ENCODE measurements at places on chromosomes 3 and 15.

DNA sequence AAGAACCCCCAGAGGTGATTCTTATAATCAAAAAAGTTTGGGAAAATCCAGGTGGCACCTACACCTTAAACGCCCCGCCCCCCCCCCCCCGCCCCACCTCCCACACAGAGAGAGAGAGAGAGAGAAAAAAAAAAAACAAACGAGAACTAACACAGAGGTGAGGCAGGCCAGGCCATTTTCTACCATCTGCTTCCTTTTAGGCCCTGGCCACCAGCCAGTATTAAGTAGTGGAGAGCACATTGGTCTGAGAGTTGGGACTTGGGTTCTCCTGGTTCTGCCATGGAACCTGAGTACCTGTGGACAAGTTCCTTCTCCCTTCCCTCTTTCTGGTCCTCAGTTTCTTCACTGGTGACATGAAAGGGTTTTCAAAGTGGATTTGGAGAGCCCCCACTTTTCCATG lies 60.6 kb downstream of the SLC6A11 start:
- DNase-seq, result no peak

DNA sequence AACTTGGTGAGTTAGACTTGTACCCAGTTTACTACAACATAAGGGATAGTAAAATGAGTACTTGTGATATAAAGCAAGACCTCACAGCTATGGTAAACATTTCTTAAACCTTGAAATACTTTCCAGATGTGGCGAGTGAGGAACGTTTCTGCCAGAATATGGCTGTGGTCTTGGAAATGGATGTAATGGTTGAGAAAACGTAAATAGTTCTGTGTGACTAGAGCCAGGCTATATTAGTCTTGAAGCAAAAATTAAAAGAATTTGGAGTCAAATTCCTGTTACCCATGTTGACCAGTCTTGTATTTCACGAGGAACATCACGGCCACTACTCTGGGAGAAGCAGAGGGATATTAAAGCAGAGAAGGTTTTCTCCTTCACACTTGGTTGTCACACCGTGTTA lies 15.3 kb downstream of the OR4F15 start:
- DNase-seq, result no peak

DNA sequence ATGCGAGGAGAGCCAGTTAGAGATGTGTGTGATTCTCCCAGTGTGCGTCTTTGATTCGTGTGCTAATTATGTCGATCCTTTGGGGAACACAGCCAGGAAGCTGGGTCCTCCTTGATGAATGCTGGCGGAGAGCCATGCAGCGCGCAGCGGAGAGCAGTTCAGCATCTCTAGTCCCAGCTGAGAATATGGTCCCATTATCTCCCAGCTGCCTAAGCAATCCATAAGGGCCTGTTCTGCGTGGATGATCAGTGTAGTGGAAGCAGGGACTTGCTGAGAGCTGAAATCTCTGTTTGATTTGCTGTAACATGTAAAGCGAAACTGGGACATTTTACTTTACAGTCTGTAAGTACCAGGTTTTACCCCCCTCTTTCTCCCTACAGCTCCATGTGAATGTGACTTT lies 412.7 kb downstream of the CNTN4 start:
- no peak for DNase-seq

- no peak for DNase-seq
Measured at GRCh38 chr15:62835351-62835750, 207.2 kb upstream of the TPM1 start.

GRCh38 chr15:56919031-56919608 lies 676 bp downstream of the TCF12 start:
- no peak for DNase-seq

DNA sequence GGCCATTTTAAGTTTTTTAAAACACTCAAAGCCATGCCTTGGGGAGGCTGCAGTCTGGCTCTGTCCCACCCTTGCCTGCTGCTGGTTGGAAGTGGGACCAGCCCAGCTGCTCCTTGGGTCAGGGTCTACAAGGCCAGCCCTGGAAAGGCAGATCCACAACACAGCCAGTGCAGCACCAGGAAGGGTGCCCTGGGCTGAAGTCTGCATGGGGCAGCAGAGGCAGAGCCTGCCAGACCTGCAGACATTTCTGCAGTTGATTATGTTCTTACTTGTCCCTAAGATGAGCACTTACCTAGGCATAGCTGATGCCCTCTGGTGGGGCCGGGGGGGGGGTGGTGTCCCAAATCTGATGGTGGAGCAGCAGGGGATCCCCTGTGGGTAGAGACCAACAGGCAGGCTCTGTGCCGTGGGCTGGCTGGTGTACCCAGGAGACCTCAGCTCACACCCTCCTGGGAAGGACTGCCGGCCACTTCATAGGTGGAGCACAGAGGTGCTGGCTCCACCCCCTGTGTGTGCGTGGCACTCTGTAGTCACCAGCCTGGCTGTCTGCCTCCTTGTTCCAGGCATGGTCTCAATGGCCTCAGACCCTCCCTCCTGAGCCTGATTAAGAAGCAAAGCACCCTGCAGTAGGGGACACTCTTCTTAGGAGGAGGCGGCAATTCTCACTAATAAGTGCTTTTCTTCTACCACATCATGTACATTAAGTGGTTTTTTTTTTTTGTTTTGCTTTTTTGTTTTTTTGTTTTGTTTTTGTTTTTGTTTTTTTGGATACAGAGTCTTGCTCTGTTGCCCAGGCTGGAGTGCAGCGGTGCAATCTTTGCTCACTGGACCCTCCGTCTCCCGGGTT lies 97.4 kb upstream of the KLF13 start:
- DNase-seq, result no peak

DNA sequence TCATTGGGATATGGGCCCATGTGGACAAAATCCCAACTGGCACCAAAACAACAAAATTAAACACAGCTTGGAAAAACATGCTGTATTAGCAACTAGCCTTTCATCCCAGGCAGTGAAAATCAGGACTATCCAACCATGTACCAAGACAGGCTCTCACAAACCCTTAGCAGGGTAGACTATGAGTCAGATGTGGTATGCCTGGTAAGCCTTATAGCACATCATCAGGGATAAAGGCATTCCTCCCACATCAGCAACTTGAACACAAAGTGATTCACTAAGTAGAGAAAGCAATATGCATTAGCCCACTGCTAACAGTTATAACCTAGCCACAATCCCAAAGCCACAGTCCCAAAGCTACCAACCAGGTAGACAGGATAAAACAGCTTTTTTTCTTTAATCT lies 8.0 kb downstream of the CEP152 start:
- no peak for DNase-seq

- DNase-seq, result no peak
Measured at GRCh38 chr3:38222032-38222634, 43.5 kb upstream of the SLC22A13 start.

- no peak for DNase-seq
Measured at GRCh38 chr3:27826448-27826847, 104.3 kb upstream of the EOMES start.

- no peak for DNase-seq
Measured at GRCh38 chr15:95468820-95469219, 861.7 kb upstream of the NR2F2 start.

DNA sequence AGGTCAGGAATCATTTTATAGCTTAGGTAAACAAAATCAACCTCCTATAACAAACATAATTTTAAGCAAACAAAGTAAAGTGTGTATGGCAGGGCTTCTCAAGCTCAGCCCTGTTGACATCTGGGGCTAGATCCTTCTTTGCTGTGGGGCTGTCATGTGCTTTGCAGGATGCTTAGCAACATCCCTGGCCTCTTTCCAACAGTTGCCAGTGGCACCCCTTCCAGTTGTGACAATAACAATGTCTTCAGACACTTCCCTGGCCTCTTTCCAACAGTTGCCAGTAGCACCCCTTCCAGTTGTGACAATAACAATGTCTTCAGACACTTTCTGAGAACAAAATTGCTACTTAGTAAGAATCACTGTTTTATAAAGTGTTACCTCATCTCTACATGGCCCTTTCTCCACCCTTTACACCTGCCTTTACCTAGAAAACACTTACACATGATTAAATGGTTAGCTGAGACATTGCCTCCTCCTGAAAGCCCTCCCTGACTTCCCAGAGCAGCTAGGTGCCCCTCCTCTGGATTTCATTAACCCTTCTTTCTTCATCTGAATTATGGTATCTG lies 194.0 kb upstream of the LMCD1 start:
- DNase-seq, result no peak

- DNase-seq, result no peak
Measured at GRCh38 chr3:2623436-2623835, 486.7 kb downstream of the IL5RA start.

DNA sequence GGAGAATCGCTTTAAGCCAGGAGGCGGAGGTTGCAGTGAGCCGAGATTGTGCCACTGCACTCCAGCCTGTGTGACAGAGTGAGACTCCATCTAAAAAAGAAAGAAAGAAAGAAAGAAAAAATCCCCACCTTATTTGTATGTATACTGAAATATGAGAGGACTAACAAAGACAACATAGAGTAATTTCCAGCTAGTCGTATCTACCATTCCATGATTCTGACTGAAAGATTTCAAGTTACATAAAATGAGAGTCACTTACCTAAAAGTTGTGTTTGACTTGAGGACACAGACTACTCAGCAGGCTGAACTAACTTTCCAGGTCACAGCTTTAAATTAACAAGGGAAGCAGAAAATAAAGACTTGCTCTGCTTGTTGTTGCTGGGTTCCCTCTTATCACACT lies 18.8 kb upstream of the PRKCI start:
- no peak for DNase-seq

DNA sequence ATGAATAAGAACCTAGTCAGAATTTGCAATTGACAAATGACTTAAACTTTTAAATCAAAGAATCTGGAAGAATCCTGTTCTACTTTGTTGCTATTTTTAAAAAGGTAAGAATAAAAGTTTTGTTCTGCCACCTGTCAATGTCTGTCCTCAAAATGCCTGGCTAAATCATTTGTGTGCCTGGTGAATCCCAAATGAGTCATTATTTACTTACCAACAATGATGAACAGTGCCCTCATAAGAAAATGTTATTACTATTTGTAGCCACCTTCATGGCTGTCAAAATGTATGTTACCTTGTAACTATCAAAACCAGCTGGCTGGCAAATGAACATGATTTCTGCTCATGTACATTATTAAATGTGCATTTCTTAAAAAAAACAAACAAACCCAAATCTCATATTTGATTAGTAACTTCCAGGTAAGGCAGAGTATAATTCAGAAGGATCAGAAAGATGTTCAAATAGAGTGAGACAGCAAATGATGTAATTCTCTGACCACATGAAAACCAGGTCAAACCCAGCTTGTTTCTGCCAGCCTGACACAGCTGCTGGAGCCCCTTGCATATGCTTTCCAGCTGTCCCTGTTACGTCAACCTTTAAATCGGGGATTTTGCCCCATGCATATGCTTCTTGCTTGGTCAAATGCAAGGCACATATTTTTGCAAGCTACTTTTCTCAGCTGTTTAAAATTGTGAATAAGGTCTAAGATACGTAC lies 137.9 kb downstream of the SSR3 start:
- no peak for DNase-seq

DNA sequence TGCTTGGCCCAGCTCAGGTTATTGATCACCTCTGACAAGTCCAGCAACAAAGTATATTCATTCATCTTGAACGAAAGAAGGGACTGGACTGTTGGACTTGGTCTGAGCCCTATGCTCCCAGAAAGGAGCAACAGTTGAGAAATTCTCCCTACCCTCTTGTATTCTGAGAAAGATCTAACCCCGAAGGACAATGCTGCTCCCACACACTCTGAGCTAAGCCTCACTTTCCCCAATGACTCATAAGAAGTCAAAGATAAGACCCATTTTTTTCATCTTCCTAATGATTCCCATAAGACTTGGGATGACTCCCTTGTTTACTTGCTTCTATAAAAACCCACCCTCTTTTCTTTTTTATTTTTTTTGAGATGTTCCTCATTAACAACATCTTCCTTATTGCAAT lies 549.4 kb upstream of the MDFIC2 start:
- no peak for DNase-seq

DNA sequence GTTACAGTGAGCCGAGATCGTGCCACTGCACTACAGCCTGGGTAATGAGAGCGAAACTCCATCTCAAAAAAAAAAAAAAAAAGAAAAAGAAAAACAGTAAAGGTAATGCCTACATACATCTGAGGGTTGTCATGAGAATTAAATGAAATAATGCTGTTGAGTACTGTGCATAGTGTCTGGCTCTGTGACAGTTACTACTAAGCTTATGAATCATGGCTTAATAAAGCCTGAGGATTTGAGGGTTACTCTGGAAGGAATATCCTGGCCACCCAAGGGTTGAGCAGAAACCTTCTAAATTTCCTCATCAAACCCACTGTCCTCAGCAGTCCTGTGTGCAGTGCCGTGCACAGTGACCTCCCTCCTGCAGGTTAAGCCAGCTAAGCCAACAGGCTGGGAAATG lies 26.8 kb upstream of the ELP6 start:
- no peak for DNase-seq

DNA sequence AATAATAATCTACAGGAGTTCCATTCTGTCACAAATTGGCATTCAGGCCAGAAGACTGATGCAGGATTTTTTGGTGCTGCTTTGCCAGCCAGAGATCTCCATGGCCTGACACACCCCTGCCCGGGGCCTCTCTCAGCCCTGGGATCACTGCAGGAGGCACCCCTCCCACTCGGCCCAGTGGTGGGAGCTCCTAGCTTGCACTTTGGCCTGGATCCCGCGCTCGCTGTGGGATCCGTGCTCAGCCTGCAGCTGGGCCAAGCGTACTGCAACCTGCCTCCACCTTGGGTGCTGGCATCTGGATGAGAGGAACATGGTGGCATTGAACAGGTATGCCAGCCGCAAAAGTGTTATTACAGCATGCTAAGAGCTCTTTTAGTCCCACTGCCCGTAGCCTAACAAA lies 656.7 kb upstream of the CCDC54 start:
- no peak for DNase-seq

DNA sequence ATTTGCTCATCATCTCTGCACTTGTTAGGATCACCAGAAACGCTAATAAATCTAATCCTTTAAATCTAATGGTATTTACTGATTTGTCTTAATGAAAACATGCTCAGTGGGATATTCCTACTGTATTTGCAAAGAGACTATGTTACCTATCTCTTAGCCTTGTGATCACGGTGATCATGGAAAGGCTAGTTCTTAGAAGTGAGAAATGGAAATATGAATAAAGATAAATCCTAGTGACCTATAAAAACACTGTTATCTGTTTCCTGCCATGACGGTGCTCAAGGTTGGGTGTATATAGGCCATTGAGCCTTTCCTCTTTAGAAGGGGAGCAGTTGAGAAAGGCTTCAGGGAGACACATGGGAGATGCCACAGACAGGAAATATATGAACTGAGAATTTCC lies 116.3 kb downstream of the THRB start:
- DNase-seq, result no peak

DNA sequence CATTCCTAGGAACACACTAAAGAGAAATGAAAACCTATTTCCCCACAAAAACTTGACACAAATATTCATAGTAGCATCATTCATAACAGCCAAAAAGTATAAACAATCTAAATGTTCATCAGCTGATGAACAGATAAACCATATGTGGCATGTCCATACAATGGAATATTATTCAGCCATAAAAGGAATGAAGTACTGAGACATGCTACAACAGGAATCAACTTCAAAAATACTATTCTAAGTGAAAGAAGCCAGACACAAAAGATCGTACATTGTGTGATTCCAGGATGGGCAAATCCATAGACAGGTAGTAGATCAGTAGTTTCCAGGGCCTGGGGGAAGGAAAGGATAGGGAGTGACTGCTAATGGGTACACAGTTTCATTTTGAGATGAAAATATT lies 118.0 kb downstream of the GSK3B start:
- DNase-seq, result no peak

All from coronary artery (tissue), 2 donors.